Ureter (tissue), 1 donor: ENCODE measurements at places on chromosomes 6 and 20. TPM values are rescaled to one million over a fixed set of nuclear protein-coding genes. Genes with fewer than 3 reads are reported as not detected.

- no peak for DNase-seq
These were observed 462.6 kb downstream of the HDGFL1 start for GRCh38 chr6:23031986-23032385.

DNA sequence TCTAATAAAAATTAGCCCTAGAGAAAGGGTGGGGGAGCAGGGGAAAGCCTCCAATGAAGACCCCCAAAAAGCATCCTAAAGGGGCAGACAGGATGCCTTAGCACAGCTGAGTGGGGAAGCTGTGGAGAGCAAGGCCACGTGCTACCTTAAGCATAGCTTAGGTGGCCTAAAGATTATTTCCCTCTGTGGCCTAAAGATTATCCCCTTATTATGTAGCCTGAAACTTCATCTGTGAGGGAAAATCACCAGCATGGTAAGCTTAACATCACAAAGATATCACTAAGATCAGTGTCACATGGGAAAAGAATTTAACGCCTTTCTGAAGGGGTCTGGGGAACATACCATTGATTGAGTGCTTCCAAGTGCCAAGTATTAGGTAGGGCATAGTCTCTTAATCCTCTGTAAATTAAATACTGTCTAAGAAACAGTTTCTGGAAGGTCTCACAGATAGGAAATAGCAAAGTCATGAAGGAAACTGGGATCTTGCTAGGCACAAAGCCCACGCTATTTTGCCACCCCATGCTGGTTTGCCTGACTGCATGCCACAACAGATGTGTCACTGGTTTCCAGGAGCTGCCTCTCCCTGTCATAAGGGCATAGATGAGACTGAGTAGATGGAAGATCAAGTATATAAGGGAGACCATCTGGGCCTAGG, 170.0 kb downstream of the HACE1 start:
- no peak for DNase-seq

GRCh38 chr6:158506601-158507000, 53.3 kb upstream of the TMEM181 start:
- no peak for DNase-seq

GRCh38 chr6:7588506-7588905, 1.5 kb upstream of the SNRNP48 start:
- no peak for DNase-seq

GRCh38 chr20:11080781-11081377, 407.1 kb upstream of the JAG1 start:
- DNase-seq, result no peak

GRCh38 chr20:46974669-46975434, 80.2 kb downstream of the EYA2 start:
- peak; percentile 66 for DNase-seq

The RAMACL gene
- 7.8 TPM for total RNA-seq

The TSPO2 gene
- not detected for total RNA-seq

The HLA-DPB1 gene
- total RNA-seq, result 82.5 TPM

The TMEM74B gene
- total RNA-seq, result 3.6 TPM
